ENCODE measurements at places on chromosomes 5 and 9.

DNA sequence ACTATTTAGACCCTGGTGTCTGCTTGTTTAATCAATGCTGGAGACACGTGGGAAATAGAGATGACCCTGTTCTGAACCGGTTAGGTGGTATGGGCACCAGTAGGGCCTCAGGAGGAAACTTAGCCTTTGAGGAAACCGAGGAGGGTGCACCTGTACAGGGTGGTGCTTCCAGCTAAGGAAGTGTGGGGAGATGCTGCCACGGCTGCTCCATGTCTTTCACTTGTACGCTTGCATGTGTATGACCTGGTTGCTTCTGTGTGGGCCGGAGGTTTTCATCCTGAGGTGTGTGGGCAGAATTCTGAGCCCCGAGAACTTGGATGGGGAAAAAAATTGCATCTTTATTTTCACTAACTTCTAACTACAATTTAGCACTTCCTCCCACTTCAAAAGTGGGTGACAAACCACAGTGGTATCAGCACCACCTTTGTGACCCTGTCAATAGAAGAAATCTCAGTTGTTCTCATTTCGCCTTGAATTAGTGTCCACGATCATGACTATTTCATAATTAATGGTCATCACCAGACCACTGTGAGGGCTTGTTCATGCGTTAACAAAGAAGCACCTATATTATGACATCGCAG lies 99.8 kb upstream of the SPATA31C2 start:
- no peak for DNase-seq

DNA sequence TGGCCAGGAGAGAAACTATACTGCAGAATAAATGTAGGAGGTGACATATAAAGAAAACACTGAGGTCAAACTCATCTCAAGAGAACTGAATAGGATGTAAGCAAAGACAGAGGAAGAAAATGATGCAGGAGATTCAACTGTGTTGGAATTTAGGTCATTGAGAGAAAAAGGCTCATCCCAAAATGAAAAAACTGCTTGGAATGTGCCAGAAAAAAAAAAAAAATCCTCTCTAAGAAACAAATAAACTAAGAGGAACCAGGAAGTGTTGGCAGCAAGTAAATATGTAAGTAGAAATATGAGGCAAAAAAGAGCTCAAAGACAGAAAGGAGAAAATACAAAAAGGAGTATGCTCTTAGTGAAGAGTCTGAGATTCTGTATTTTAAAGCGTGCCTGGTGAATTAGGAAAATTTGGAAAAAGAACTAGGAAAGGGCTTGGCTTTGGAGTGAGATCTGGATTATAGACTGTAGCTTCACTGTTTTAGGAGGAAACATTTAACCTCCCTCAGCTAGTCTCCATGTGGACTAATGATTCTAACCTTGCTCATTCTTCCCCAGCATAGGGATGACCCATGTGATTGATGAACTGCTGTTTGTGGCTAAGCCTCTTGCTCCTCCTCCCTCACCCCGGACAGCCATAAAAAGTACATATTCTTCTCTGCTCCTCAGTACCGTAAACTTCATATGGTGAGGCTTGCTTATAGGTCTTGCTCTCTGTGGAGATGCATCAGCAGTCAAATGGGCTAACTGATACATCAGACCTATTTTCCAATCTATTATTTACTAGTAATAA lies 185.6 kb upstream of the POU5F2 start:
- no peak for DNase-seq

- no peak for DNase-seq
Measured at GRCh38 chr9:31983895-31984294, 400.5 kb upstream of the ACO1 start.

GRCh38 chr5:442335-443238 lies at the start of gene EXOC3:
Gene EXOC3, plus strand, starts transcription at chr5:443176. Its CDS starts 3,030 bp downstream, at chr5:446206.
- peak; percentile 25 for DNase-seq

DNA sequence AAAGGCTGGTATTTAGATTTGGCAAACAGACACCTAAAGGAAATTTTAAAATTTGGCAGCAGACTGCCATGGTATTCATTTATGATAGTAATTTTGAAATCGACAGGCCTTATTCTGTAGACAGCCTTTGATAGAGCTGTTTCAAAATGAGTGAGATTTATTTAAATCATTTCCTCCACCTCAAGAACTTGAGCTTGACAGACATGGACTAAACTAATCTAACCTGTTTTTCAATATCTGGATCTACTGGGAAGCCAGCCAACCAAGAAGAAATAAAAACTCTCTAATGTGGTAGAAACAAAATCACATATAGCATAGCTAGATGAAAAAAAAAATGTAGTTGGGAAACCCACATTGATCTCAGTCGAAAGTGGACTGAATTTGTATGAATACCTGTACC lies 56.9 kb upstream of the RASA1 start:
- no peak for DNase-seq

- no peak for DNase-seq
Measured at GRCh38 chr5:51811883-51812471, 428.7 kb downstream of the ISL1 start.

DNA sequence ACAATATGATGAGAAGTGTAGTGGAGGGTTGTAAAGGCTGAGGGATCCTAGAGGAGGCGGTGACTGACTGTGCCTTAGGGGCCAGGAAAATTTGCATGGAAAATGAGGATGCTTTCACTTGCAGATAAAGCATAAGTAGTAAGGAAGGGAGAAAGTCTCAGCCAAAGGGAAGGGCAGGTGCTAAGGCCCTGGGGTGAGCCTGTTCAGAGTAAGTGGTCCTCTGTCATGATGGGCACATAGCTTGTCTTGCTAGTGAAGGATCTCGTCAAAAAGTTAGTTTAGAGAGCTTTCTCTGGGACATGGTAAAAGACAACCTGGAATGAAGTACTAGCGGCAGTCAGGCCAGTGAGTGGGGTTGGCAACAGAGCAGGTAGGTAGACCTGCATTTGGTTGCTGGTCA lies 75.4 kb upstream of the CPLX2 start:
- DNase-seq = no peak

DNA sequence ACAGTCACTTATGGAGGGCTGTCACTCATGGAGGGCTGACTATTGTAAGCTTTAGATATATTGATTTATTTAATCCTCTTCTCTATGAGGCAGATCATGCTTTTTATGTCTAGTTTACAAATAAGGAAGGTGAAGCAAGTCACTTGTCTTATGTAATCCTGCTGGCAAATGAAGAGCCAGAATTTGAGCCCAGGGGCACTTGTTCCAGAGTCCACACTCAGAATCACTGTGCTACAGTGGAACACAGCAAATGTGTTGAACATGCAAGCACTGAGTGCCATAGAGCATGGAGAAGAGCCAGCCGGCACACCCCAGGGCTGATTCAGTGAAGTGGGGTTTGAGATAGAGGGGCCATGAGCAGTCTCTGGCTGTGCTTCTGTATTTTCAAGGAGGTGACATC lies 326.6 kb downstream of the MARCHF11 start:
- no peak for DNase-seq

GRCh38 chr5:639584-640213 lies 27.6 kb downstream of the CEP72 start:
- DNase-seq = no peak

GRCh38 chr5:195401-196160 lies 4.3 kb downstream of the LRRC14B start:
- DNase-seq = no peak

- no peak for DNase-seq
Measured at GRCh38 chr5:54098267-54098666, 212.1 kb downstream of the ARL15 start.

DNA sequence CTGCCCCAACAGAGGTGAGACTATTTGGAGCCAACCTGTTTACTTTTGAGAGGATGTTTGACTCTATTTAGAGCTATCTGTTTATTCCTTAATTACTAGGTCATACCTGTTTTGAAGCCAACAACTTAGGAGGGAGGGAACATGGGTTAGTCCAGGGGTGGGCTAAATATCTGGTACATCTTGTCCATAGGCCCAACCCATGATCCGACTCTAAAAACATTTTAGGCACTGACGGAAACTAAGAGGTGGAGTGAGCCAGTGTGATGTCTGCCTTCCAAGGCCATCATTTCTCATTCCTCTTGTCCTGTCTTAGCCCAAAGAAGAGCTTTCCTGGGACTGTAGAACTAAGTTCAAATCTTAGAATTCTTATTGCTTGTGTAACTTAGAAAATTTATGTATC lies 8.4 kb downstream of the SPINK5 start:
- no peak for DNase-seq

GRCh38 chr9:35488566-35489312 lies 1.2 kb upstream of the RUSC2 start:
- no peak for DNase-seq

GRCh38 chr5:59587489-59588337 lies 305.8 kb downstream of the PDE4D start:
- peak; percentile 53 for DNase-seq

DNA sequence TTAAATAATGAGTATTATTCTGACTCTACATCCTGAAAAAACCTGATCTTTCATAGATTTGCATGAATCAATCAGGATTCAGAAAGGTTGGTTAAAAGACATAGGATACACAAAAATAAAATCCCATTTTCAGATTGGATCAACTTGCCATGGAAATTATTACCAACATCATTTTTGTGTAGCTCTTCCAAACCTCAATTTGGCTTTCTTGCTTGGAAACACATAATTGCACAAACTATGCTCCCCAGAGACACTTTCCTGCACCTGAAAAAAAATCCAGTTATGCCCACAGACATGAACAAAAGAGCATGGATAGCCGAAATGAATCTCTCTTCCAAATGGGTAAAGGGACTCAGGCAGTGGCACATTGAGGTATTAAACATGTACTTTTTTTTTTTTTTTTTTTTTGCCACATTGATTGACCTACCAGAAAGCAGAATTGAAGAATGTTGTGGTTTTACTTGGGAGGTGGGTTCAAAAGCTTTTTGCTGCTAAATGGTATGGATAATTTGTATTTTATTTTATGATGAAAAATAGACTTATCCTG lies 135.4 kb upstream of the FBN2 start:
- no peak for DNase-seq

- DNase-seq = no peak
Measured at GRCh38 chr9:130936285-130937117, 2.5 kb downstream of the FIBCD1 start.

GRCh38 chr5:124668353-124669299 lies 77.8 kb downstream of the ZNF608 start:
- no peak for DNase-seq

- no peak for DNase-seq
Measured at GRCh38 chr5:173832386-173832785, 55.8 kb upstream of the CPEB4 start.

GRCh38 chr9:135087489-135087792 lies at the start of gene OLFM1:
Gene OLFM1, plus strand, starts transcription at chr9:135087668. Its CDS starts 322 bp downstream, at chr9:135087990.
- no peak for DNase-seq

- no peak for DNase-seq
Measured at GRCh38 chr5:172361566-172362238, 78.1 kb upstream of the UBTD2 start.

GRCh38 chr5:168039566-168040248 lies 251.7 kb upstream of the WWC1 start:
- no peak for DNase-seq

GRCh38 chr9:126066131-126066530 lies 260.5 kb upstream of the MVB12B start:
- DNase-seq = no peak

GRCh38 chr5:21792748-21793147 lies 1060.4 kb downstream of the CDH12 start:
- no peak for DNase-seq

DNA sequence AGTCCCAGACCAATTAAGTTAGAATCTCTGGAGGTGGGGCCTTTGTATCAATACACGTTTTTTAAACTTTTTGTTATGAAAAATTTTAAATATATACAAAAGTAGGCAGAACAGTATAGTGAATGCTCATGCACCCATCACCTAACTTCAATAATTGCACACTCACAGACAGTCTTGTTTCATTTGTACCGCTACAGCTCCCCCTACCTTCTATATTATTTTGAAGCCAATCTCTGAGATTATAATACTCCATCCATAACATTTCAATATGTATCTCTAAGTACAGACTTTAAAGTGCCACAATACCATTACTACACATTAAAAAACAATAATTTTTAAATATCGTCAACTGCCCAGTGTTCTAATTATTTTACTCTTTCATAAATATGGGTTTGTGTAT lies 32.9 kb downstream of the ISL1 start:
- no peak for DNase-seq

- no peak for DNase-seq
Measured at GRCh38 chr9:107906074-107906473, 416.5 kb upstream of the KLF4 start.

DNA sequence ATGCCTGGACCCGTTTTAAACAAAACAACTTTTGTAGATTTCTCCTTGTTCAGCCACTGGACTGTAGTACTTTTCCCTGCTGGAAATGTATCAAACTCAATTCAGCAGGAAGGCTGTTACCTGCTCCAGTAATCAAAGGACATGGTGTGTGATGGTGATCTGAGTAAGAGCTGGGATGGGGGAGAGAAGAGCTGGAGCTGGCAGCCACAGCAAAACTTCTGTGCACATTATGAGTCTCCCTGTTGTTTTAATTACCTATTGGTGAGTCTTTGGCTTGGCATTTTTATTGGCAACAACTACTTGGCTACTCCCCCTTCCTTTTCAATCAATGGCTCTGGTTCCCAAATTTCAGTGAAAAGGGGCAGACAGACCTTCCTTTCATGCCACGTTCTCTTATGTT lies 9.7 kb downstream of the NREP start:
- DNase-seq = no peak

- peak; percentile 22 for DNase-seq
Measured at GRCh38 chr5:180470966-180471582, 23.1 kb upstream of the CNOT6 start.

GRCh38 chr9:78863531-78863930 lies 566.6 kb downstream of the PSAT1 start:
- DNase-seq = no peak

GRCh38 chr5:181184845-181185216 lies 20.2 kb downstream of the TRIM7 start:
- DNase-seq = no peak

DNA sequence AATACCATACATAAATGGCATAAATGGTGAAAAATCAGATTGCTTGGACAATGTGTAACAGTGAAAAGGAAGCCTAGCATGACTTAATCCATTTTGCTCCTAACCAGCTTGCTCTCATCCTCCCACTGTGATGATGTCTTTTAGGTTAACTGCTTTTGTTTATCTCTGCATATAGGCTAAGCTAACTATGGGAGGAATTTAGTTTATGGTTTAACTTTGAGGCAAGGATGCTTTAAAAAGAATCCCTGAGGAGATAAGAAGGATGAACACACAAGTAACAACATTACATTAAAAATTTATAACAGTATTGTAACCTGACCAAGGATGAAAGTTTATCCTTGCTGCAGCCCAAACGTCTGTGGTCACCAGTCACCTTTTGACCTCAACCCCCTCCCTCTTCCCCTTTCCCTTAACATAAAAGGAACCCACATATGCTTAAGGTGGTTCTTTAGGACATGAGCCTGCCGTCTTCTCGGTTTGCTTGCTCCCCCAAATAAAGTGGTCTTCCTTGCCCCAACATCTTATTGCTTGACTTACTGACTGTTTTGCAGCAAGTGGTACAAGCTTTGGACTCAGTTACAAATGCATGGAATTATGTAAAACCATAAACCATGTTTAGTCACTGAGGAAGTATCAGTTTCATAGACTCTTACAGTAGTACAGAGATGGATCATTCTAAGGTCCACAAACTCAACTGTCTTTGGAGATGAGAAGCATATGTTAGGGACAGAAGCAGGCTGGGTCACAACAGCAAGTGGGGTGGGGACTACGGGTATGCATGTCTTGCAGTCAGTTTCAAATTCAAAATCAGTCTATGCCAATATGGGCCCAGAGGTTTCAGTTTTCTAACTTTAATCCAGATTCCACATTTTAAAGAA lies 31.3 kb downstream of the AGXT2 start:
- DNase-seq = no peak

- peak; percentile 15 for DNase-seq
Measured at GRCh38 chr5:107474716-107475489, 195.8 kb downstream of the EFNA5 start.

GRCh38 chr5:51881901-51882300 lies 498.7 kb downstream of the ISL1 start:
- DNase-seq = no peak
